ENCODE measurements at places on chromosomes 5 and 9.

GRCh38 chr9:4211806-4212205 is 88.1 kb downstream of the GLIS3 start:
- DNase-seq, result no peak

DNA sequence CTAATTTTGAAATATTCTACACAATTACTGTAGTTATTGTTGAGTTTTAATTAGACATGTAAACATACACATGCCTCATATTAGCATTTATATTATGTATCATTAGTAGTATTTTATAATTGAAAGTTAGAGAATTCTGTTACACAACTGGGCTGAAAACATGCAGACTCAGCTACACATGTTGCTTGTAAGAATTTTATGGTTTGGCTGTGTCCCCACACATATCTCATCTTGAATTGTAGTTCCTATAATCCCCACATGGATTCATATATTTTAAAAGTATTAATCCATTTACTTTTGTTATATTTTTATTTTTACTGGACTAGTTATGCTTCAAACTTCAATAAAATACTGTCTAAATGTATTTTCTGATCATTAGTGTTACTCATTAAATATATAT is 2075.3 kb upstream of the C9orf72 start:
- DNase-seq, result no peak

DNA sequence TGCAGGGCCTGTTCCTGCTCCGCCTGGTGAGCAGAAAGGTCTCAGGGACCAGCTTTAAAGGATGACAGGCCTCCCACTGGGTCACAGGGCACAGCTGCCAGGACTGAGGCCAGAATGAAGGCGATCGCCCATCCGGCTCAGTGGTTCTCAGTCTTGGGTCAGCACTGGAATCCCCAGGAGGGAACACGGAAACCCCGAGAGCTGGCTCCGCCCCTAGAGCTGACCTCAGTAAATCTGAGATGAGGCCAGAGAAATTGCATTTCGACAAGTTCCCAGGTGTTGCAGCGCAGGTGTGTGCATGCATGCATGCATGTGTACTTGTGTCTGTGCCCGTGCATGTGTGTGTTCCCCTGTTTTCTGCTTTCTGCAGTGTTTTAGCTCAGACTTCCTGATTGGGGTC is 47.2 kb upstream of the KCNMB1 start:
- DNase-seq, result no peak

DNA sequence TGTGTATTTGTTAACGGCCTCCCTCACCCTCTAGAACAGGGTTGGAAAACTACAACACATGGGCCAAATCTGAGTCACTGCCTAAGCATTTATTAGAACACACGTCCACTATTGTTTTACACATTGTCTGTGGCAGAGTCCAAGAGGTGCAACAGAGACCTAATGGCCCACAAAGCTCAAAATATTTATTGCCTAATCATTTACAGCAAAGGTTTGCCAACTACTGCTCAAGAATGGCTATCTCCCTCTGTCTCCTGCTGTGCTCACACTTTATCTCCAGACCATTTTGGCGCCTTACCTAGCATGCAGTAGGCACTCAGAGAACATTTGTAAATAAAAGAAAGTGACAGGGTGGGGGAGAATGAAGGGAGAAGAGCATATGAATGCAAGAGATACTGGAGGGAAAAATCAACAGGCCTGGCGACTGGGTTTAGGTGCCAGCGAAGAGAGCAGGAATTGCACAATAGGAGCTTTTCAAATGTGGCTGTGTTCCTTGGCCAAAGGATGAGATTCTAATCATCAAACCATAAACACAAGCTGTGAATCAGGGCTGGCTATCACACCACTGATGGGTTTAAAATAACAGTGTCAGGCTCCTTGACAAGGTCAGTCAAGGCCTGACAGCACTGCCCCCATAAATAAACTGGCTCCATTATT is 80.3 kb downstream of the EPB41L4A start:
- DNase-seq, result no peak

GRCh38 chr5:17429353-17429752 is 68.7 kb upstream of the TAF11L2 start:
- DNase-seq, result no peak

DNA sequence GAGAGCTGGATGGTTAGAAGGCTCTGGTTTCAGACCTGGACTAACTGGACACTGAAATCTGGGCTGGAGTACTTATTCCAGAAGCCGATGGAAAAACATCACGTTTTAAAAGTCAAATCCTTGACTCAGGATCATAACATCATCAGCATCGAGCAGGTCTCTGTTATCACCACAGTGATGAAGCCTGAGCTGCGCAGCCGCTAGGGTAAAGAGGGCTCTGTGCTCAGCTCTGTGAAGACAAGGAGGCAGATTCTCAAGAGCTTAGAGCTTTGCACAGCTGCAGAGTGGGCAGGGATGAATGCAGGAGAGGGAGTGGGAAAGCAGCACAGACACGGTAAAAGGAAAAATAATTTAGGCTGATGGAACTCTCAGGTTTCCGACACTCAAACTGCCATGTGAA is 208.8 kb upstream of the TAS2R1 start:
- no peak for DNase-seq

- DNase-seq, result no peak
Observed at GRCh38 chr5:149731332-149731616, 1.2 kb downstream of the PPARGC1B start.

Measured in CD4-positive, alpha-beta T cell treated with Interleukin-1 beta for 1 hour (primary cell).